ENCODE measurements at places on chromosomes 6 and 20.

DNA sequence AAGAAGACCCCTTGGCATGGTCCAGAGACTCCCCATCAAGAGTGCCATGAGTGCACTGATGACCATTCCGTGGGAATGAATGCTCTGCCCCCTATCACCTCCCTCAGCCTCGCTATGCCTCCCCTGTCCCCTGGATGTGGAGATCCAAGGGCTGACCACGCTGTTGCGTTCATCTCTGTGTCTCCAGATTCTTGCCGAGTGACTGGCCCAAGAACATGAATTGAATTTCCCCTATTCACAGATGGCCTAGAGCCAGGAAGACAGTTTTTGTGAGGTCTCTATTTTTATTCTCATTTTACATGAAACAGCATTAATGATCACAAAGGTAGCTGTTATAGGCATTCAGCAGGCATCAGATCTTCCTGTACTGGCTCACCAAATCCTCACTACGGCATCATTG lies 33.6 kb downstream of the MAFB start:
- peak; percentile 7 for DNase-seq

DNA sequence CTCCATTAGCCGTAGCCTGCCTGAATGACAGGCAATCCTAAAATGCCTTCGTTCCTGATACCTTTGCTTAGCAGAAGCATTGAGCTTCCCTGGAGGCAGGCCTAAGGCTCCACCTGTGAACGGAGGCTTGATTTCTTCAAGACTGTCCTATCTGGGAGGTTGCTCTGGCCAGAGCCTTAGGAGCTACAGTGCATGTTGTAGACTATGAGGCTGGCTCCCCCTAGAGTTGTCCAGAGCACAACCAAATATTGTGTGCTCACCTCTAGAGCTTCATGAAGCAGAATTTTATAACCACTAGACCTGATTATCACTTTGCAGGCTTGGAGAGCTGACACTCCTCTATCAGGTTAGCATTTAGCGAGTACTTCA lies 217.8 kb downstream of the MAFB start:
- no peak for DNase-seq

- DNase-seq = no peak
These were observed 288.2 kb downstream of the QKI start for GRCh38 chr6:163702736-163703135.

- DNase-seq = no peak
These were observed 23.7 kb upstream of the ID1 start for GRCh38 chr20:31581391-31581790.

DNA sequence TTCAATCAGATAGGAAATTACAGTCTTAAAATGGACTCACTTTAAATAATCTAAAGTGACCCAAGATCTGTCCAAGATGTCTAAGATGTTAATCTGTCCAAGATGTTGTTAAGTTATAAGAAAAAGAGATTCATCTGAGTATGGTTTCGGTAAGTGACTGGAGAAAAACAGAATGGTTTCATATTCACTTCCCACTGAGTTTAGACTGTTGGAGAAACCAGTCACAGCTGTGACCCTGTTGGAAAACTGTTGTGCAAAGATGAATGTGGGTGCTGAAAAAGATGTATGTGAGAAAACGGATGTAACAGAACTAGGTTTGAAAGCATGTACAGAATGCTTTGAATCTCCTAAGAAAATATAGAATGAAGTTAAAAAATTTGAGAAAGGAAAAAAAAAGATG lies 325.9 kb downstream of the COL12A1 start:
- peak; percentile 26 for DNase-seq

DNA sequence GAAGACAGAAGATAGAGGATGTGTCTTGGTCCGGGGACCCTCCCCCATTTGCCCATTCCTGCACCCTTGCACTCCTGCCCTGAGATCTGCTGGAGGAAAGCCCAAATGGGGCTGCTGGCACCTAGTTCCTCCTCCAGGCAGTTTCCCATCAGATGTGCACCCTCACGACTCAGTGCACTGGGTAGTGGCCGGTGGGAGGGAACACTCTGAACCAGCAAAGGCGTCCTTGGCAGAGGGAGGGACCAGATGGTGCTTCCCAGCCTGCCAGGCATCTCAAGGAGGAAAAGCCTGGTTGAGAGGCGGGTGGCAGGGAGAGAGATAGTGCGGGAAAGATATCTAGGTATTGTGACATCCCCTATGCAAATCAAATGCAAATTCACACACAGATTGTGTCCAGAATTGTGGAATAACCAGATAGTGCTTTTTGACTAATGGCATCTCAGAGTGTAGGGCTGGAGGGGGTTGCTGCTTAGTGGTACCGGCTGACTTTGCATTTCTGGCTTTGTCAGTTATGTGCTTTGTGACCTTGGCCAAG lies 19.5 kb downstream of the TMEM151B start:
- DNase-seq = no peak
